ENCODE measurements at places on chromosomes 1 and 21.

GRCh38 chr1:119768778-119769177, at the start of gene HMGCS2:
HMGCS2 (minus strand) TSS chr1:119768905; CDS start chr1:119768844, 61 bp downstream.
- no peak for DNase-seq

DNA sequence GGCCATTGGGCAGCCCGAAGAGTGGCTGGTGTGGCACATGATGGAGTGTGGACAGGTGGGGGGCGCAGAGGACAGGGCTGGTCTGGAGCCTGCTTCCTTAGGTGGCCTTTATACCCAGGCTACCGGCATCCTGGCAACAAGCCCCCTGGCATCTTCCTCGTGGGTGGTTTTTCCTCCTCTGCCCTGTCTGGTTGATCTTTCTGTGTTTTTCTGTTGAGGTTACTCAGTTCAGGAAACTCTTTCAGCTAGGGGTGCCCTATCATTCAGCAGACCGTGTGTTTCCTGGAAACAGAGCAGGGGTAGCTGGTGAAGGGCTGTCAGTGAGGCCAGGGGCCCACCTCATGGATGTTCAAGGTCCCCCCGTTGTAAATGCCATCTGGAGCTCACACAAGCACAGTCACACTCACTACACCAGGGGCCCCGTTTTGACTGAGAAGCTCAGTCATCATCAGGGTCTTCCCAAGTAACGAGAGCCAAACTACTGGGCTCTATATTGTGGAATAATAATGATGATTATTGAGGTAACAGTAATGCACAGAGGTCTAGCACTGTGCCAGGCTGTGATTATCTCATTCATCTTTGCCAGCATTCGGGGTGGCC, at the start of gene KRTAP12-4:
TSS of gene KRTAP12-4 (minus strand) at position 84 of the 600 bp plus-strand sequence. CDS start at position 39, 45 bp downstream.
- DNase-seq, result no peak

- DNase-seq, result no peak
These were observed 139.5 kb downstream of the RGS7 start for GRCh38 chr1:241217516-241217915.

- DNase-seq, result no peak
These were observed 32.0 kb downstream of the NFIA start for GRCh38 chr1:61114178-61114870.

DNA sequence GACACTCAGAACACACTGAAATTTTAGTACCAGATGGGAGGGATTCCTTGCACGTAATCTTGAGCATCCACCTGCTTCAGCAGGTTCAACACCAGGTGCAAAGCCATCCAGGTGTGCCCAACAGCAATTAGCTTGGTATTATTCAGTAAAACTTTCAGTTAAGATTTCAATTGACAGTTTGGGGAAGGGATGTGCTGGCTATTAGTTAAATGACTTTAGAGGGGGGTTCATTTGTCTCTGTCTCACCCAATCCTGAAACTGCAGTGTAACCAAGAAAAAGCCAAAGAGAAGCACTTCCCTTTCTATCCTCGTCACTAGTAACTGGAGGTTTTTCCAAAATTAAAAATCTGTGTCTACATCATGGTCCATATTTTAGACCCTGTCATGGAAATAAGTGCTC, 90.9 kb downstream of the PIK3R3 start:
- no peak for DNase-seq

- no peak for DNase-seq
These were observed 44.7 kb downstream of the TNNT2 start for GRCh38 chr1:201332616-201333335.

DNA sequence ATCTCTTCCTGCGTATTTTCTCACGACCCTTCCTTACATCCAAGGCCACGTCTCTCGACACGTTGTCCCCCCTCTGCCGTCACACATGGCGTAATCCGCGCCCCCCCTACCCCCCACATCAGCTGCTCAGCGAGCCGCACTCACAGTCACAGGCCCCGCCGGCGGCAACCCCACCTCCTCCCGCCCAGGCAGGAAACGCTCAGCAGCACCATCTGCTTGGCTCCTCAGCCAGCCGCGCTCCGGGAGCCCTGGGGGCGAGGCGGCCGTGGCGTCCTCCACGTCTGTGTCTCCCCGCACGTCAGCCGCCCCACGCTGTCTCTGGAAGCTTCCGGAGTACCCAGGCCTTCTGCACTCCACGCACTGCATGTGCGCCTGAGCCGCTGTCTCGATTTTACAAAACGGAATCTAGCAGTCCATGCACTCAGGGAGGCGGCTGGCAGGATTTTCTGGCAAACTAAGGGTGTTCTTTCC, 64.6 kb downstream of the SIK1 start:
- DNase-seq, result peak; percentile 85

GRCh38 chr1:65167586-65168242, 19.7 kb downstream of the AK4 start:
- DNase-seq, result no peak

- no peak for DNase-seq
These were observed 485.9 kb downstream of the USP25 start for GRCh38 chr21:16215663-16216183.

DNA sequence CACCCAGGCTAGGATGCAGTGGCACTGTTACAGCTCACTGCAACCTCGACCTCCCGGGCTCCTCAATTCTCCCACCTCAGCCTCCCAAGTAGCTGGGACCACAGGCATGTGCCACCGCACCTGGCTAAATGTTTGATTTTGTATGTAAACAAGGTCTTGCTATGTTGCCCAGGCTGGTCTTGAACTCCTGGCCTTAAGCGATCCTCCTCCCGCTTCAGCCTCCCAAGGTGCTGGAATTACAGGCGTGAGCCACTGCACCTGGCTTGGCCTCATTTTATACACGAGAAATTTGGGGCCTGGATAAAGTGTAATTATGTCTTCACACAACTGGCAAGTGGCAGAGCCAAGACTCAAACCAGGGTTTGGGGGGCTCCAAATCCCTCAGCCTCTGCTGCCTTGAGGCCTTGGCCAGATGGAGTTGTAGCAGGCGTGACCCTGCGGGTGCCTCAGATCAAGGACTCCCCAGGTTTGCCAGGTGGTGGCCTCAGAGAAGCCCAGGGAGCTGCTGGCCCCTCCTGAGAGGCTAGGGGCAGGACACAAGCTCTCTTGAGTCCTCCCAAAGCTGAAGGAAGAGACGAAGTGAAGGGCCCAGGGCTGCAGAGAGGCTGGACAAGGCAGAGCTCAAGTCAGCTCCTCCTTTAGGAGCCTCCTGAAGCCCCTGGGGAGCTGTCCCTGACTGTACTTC, 61.7 kb downstream of the MDM4 start:
- no peak for DNase-seq

DNA sequence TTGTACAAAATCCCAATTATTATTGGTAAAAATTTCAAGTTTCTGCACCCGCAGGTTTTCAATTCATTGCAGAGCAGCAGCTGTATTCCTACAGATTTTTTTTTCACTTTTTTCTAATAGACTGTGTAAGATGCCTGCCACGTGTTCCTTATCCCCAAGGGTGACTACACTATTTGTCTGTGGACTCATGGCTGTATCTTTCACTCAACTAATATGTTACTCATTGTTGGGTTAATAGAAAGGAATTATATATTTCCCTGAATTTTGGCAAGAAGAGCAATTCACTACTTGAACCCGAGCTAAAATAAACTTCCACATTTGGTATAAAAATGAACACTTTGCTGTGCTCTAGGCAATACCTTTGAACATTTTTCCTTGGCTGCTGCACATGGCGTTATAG, 158.7 kb downstream of the NCAM2 start:
- no peak for DNase-seq

- no peak for DNase-seq
These were observed 82.1 kb downstream of the PRDM2 start for GRCh38 chr1:13781907-13782633.

- peak; percentile 41 for DNase-seq
These were observed 41.2 kb upstream of the LBR start for GRCh38 chr1:225469051-225469450.

DNA sequence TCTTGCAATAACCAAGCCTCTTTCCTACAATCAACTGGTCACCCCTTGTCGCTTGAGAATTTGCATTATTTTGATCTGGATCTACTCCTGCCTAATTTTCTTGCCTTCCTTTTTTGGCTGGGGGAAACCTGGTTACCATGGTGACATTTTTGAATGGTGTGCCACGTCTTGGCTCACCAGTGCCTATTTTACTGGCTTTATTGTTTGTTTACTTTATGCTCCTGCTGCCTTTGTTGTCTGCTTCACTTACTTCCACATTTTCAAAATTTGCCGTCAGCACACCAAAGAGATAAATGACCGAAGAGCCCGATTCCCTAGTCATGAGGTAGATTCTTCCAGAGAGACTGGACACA, 743 bp downstream of the GPR52 start:
- DNase-seq, result no peak

DNA sequence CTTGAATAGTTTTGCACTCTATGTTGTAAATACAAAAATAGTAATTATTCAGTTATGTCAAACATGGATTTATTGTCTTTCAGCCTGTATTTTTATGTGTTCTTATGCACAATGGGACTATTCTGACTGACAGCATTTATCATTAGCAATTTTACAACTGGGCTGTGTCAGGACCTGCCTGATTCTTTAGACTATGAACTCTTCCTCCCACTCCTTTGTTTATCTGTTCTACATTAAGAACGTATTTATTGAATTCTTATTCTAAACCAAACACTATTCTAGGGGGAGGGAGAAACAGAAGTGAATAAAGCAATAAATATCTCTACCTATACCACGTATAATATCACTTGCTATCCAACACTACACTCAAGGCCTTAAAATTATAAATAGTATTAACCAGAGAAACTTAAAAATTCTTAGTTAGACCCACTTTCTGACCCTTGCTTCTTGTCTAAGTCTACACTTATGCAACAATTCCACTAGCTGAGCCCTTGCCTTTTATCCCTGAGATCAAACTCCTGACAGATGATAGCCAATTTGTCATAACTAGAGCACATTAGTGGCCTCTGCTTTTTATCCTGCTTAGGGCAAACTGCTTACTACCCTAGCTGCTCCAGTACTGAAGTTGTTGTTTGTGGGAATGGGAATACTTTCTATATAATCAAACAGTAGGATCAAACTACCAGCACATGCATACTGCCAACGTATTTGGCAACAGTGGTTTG, 494.3 kb downstream of the BRINP3 start:
- no peak for DNase-seq

GRCh38 chr1:153541641-153542590, 1.2 kb upstream of the S100A5 start:
- DNase-seq, result no peak

- DNase-seq, result no peak
These were observed 58.7 kb upstream of the LRRN2 start for GRCh38 chr1:204744107-204744779.

DNA sequence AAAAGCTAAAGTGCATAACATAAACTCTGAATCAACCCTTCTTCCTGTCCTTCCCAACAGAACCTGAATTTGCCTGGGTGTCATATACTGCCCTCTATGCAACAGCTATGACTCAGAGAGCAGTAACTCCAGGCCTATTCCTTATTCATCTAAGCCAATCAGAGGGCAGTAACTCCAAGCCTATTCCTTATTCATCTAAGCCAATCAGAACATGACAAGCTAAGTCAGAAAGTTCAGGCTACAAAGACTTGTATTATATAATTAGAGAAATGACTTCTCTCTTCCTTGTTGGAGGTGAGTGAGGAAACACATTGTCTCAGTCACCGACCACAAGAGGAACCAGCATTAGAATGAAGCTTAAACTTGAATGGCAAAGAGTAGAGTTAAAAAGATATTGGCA, 26.2 kb upstream of the TADA1 start:
- no peak for DNase-seq

DNA sequence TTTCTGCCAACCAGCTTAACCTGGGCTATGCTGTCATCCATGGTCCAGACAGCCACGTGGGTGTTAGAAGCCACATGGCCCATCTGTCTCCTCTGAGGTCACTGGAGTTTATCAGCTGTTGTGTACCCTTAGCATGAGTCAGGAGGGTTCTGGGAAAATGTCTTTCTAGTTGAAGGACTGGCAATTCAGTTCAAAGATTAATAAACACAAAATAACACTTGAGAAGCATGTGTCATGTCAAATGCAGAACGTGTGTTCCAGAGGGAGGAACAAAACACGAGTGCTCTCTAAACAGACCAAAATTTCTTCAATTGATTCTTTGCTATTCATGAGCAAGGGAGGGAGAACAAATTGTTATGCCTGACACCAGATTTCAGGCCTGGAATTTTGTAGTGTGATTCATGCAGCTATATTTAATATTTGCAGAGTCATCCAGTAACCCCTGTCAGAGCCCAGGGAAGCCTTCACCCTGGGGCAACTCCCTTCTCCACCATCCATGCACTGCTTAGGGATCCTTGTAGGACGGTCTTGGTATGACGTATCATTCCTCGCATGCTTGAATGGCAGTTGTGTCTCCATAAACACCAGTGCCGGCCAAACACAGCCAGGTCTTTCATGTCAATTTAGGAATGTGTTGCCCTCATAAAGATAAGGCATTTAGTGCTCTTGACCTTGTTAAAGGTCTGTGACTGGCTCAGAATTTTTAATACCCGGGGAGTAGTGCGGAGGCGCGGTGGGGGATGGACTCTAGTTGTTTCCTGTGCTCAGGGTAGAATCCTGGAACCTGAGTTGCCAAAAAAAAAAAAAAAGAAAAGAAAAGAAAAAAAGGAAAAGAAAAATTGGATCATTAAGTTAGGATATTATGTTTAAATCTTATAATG, 27.7 kb upstream of the DYRK1A start:
- DNase-seq, result no peak

DNA sequence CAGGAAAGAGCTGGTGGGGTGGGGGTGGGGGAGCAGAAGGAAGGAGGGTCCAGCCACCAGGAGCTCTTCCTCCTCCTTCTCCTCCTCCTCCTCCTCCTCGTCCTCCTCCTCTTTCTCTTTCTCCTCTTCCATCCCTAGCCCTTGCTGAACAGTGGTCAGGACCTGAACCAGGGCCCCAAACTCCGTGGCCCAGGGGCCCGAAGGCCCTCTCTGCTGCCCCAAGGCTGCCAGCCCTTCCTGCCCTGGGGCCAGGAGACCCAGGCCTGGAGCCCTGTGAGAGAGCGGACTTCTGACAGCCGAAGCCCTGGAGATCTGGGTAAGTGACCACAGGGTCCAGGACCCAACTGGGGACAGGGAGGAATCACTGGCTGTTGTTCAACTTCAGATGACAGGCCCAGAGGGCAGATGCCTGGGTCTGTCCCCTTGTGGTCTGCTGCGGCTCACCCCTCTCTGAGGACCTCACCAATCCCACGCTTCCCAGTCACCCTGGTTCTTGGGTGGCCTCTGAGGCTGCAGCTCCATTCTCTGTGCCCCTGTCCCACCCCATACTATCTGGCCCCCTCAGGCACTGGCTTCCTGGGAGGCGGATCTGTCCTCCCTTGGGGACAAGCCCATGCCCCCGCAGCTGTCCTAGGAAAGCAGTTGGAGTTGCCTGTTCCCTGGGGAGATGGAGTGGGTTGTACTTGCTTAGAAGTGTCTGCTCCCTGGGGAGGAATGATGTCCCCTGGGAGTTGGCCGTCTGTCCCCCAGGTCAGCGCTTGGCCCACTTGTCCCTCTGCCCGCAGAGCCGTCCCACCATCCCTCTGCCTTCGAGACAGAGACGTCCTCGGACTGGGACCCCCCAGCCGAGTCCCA, 51.8 kb downstream of the VWA5B1 start:
- DNase-seq, result no peak

DNA sequence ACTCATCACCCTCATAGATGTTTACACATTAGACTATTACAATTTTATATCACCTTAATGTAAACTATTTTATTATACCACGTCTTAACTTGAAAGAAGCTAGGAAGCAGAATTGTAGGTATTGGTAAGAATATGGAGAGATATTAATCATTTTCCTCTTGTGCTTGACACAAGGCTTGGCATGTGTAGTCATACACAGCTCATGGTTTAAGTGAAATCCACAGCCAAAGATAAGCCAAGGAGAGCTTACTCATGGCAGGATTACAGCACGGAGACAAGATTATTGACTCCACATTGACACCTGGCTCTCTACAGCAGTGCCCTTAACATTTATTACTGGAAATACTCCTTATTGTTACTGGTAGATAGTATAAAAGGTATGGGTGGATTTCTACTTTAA, 68.4 kb upstream of the ADGRL4 start:
- no peak for DNase-seq

- DNase-seq, result no peak
These were observed 45.7 kb upstream of the PROX1 start for GRCh38 chr1:213942061-213942460.

Measured in left forelimb (tissue), 1 donor.